ENCODE measurements at places on chromosomes 2 and 18.

GRCh38 chr18:67151366-67151765 lies 365.2 kb downstream of the DSEL start:
- no peak for DNase-seq

- DNase-seq, result no peak
These were observed 308.5 kb downstream of the NOL4 start for GRCh38 chr18:33916200-33916599.

DNA sequence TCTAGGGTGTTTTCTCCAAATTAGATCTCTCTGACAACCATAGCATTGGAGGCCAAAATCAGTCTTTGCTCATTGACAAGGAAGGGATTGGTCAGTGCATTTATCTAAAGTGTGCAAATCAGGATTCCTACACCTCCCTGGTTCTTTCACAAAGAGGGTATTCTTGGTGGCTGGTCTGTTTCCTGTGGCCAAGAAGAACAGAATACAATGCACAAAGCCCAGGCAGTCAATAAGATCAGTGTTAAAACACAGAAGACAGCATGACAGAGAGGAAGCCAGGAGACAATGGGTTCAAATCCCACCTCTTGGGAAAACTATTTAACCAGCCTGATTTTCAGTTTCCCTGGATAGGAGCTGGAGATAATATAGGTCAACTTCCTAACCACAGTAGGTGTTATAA lies 46.1 kb upstream of the THOC1 start:
- no peak for DNase-seq

GRCh38 chr2:95044601-95045000 lies 19.1 kb downstream of the MAL start:
- no peak for DNase-seq

DNA sequence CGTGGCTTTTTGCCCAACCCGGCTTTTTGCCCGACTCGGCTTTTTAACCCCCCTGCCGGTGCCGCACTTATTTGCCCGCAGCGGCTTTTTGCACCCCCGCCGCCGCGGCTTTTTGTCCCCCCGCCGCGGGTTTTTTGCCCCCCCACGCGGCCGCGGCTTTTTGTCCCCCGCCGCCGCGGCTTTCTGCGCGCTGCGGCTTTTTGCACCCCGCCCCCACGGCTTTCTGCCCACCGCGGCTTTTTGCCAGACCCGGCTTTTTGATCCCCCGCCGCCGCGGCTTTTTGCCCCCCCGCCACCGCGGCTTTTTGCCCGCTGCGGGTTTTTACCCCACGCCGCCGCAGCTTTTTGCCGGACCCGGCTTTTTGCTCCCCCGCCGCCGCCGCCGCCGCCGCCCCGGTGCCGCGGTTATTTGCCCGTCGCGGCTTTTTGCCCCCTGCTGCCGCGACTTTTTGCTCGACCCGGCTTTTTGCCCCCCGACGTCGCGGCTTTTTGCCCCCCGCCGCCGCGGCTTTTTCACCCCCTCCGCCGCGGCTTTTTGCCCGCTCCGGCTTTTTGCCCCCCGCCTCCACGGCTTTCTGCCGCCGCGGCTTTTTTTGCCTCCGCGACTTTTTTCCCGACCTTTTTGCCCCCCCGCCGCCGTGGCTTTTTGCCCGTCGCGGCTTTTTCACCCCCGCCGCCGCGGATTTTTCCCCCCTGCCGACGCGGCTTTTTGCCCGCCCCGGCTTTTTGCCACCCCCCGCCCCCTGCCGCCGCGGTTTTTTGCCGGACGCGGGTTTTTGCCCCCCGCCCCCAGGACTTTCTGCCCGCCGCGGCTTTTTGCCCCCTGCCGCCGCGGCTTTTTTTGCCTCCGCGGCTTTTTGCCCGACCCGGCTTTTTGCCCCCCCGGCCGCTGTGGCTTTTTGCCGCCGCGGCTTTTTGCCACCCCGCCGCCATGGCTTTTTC lies 2786.5 kb downstream of the RPIA start:
- DNase-seq, result peak; percentile 18

DNA sequence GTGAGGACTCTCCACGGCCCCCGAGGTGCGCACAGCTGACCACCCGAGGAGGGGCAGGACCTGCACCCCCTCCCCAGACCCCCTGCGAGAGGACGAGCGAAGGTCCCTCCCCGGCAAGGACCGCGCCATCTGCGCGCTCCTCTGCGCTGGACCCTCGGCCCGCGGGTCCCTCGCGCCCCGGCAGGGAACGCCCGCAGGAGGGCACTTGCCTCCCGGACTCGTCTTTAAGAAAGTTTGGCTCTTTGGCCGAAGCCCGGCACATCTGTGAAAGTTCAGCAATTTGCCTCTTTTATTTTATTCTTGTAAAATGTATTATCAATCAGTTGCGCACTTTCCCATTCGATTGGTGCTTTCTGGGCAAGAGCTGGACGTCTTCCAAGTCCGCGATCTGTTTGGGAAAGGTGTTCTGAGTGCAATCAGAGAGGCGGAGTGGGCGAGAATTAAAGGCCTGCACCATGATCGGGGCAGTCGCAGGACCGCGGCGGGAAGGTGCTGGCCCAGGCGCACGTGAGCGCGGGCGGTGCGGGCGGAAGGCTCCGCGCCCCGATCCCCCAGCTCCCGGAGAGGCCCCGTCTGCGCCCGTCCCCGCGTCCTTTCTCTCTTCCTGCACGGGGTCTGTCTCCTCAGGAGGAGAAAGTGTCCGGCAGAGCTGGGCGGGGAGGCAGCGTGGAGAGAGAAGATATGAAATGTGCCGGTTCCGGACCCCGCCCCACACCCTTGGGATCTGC lies 1.6 kb upstream of the ALKAL2 start:
- DNase-seq, result no peak

- DNase-seq, result no peak
These were observed 132.0 kb downstream of the ALPK2 start for GRCh38 chr18:58496937-58497336.

- DNase-seq, result no peak
These were observed 92.5 kb downstream of the EPB41L5 start for GRCh38 chr2:120105360-120105759.

- DNase-seq, result peak; percentile 90
These were observed at the start of gene SANBR for GRCh38 chr2:61065714-61066709. Gene SANBR, plus strand, starts transcription at chr2:61065871. Its CDS starts 4,480 bp downstream, at chr2:61070351.

- DNase-seq, result no peak
These were observed 54.7 kb downstream of the RTN4 start for GRCh38 chr2:54995553-54995952.

- no peak for DNase-seq
These were observed 39.1 kb downstream of the ETAA1 start for GRCh38 chr2:67436221-67436620.

DNA sequence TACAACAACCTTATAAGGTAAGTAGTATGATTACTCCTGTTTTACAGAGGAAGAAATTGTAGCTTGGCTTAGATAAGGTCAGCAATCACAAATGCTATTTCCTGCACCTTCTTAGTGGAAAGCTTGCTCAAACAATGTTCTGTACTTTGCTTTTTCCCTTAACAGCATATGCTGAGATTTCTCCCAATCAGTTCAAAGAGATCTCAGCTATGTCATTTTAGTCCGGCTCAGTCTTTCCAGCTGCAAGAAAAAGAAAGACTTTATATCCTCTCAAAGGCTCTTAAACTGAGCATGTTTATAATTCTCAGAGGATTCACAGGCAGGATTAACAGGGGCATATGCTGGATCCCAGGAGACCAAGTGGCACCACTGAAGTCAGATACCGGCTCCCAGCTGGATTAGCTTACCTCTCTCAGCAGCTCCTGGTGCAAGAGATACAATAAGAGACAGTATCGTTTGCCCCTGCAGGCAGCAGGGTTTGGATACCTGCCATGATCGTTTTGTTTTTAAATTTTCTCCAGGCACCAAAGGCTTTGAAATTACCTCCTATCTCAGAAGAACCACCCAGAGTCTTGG lies 29.5 kb downstream of the KIAA2012 start:
- no peak for DNase-seq

GRCh38 chr2:95387358-95387757 lies 15.2 kb upstream of the FAHD2A start:
- no peak for DNase-seq

DNA sequence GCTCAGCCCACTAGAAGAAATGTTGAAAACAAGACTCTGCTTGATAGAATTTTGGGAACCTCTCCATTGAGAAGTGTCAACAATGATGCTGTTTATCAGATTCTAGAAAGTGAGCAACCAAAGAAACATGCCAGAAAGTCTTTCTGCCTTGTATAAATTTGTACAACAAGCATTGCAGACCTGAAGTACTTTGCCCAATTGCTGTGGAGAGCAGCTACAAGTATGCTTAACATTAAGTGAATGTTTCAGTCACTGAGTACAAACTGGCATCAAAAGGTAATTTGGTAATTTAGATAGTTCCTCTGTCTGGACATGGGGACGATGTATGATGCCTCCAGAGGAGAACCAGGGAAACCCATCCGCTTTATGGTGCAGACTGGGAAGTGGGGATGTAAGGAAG lies 33.4 kb upstream of the SKA1 start:
- DNase-seq, result no peak

- no peak for DNase-seq
These were observed 38.4 kb downstream of the NPPC start for GRCh38 chr2:231887756-231888155.

DNA sequence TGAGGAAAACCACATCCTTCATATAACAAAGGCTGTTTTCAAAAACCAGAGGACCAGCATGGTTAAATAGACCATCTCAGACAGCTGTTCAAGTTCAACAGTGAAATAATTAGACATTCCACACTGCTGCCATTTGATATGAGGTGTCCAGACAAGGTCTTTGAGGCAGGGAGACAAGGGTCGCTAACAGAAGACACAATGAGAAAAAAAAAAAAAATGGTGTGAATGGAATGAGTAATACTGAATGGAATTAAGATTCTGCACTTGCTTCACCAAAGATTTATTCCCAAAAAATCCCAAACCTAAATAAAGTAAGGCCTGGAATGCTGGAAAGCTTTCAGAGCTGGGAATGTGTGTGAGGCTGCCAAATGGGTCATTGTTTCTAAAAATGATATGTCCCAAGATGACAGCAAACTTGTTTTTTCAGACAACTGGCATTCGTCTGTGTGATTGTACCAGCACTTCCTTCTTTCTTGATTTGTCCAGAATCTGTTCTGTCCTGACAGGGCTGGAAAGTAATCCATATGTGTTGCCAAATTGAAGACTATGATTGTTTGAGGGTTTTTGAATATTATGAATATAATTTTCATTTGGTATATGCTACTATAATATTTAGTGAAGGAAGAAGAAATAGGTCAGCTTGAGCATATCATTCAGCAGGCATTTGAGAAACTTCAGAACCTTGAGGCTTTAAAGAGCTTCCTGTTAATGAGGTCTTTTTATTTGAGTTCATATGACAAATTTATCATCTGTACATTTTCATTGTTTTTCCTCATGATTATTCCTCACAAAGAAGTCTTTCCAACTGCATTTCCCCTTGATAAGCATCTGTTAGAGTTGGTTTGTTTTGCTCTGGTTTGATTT lies 85.2 kb upstream of the ITGA4 start:
- DNase-seq, result no peak

- DNase-seq, result no peak
These were observed 44.6 kb downstream of the CNGA3 start for GRCh38 chr2:98390571-98391476.

DNA sequence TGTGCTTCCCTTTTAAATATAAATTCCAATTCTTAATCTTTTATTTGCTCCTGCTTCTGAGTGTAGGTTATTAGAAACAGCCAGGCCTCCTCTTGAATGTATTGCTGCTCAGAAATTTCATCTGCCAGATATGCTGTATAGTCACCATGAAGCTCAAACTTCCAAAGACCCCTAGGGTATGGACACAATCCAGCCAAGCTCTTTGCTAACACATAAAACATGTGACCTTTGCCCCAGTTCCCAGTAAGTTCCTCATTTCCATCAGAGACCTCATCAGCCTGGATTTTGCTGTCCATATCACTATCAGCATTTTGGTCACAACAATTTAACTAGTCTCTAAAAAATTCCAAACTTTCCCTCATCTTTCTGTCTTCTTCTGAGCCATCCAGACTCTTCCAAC lies 75.2 kb downstream of the MAP2 start:
- no peak for DNase-seq

DNA sequence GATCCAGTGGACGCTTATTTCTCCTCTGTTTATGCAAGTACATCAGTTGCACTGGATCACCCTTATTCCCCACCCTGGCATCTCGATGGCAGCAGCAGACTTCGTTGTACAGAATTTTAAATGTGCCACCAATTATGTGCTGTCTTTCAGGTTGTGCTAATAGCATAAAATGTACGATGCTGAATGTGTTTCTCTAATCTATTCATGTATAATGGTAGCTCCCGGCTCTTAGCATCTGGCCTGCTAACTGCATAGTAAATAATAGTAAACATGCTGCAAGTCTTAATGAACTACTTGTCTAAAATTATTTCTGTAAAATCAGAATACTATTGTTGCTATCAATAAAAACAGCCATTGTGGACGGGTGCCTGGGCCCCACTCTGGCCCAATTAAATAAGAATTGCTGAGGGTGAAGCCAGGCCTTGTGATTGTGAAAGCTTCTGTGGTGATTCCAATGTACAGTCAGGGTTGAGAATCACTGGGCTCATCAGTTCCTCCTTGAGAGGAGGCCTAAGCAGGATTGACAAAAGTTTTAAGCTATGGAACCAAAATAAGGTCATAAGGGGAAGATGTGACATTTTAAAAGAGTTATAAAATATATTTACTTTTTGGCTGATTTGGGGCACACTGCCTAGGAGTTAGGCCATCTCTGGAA lies 14.4 kb upstream of the MYO3B start:
- DNase-seq, result no peak

- DNase-seq, result no peak
These were observed 71.8 kb upstream of the DAPL1 start for GRCh38 chr2:158723181-158723838.

GRCh38 chr2:90069290-90069894 lies 1377.9 kb downstream of the RPIA start:
- peak; percentile 6 for DNase-seq

GRCh38 chr2:238908960-238909951 lies 61.4 kb downstream of the TWIST2 start:
- DNase-seq, result no peak

DNA sequence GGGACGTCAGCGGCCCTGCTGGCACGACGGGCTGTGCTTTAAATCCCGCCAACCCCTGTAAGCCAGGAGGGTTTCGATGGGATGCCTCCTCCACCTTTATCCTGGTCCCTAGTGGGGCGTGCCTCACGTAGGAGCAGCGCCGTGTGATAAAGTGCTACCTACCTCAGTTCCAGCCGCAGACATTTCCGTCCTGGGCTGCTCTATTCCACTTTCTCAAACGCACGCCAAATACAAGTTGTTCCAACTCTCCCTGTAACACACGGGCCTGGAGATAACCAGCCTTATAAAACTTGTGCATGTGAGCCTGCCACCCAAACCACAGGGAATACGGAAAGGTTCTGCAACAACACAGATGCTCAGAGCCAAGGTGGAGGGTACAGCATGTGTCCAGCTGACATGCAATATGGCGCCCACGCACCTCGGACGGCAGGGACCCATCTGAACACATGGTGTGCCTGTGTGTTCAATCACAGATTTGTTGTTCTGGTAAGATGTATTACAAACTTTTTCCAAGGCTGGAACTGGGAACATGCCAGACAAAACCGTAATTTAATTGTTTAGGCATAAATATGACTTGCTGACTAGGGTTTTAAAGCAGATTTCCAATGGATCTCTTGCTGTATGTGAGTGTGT lies 47.7 kb downstream of the ZNF516 start:
- DNase-seq, result no peak

- no peak for DNase-seq
These were observed 213.9 kb downstream of the NDUFA10 start for GRCh38 chr2:239811111-239811781.

- DNase-seq, result no peak
These were observed 70.3 kb upstream of the CWC22 start for GRCh38 chr2:180077295-180077906.

Measured in activated T-cell treated with anti-CD3 and anti-CD28 coated beads, Interleukin-2, amount 50 U/mL, for 72 hours (primary cell).